ENCODE measurements at places on chromosomes 12 and 14.

DNA sequence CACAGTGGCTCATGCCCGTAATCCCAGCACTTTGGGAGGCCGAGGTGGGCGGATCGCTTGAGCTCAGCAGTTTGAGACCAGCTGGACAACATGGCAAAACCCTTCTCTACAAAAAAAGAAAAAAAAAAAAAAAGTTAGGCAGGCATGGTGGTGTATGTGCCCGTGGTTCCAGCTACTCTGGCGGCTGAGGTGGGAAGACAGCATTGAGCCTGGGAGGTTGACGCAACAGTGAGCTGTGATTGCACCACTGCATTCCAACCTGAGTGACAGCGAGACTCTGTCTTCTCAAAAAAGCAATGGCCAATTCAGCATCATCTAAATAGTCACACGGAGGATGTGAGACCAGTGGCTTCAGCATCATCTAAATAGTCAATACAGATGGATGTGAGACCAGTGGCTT, 10.4 kb upstream of the SAMD4A start:
- DNase-seq = no peak

- no peak for DNase-seq
Measured at GRCh38 chr12:94074216-94074979, 74.0 kb upstream of the PLXNC1 start.

GRCh38 chr14:61262082-61262481, 19.1 kb downstream of the TMEM30B start:
- no peak for DNase-seq

- DNase-seq = no peak
Measured at GRCh38 chr12:31773867-31774266, 45.0 kb upstream of the AMN1 start.

- DNase-seq = no peak
Measured at GRCh38 chr14:50116966-50117365, 594 bp upstream of the VCPKMT start.

DNA sequence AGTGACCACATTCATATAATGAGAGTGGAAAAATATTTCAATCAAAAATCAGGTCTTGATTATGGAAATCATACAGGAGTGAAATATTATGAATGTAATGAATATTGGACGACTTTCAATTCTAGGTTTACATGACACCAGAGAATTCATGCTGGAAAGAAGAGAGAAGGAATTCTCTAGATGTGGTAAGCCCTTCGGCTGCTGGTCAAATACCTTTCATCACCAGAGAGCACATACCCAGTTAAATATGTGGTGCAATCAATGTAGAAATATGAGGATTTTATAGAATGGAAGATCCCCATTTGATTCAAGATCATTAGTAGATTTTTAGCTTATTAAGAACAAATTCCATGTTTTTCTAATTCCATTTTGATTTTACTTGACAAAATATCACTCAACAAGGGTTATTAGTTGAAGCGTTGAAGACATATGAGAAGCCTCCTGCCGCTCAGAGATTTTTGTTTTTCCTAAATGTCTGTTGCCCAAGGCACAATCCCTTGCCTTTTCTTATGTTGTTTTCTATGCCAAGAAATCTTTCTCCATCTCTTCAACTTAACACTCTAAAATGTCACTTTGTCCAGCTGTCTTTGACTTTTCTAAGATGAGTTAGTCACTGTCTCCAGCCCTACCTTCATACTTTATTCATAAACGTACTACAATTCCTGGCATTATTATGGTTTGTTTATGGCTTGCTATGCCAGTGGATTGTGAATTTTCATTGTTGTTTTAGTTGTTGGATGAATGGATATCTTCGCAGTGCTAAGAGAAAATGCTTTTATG, 72.8 kb upstream of the ZDHHC17 start:
- DNase-seq = no peak

GRCh38 chr14:71711619-71712018, 220.6 kb upstream of the RGS6 start:
- no peak for DNase-seq

- no peak for DNase-seq
Measured at GRCh38 chr14:68363843-68364767, 428.8 kb downstream of the ZFP36L1 start.

DNA sequence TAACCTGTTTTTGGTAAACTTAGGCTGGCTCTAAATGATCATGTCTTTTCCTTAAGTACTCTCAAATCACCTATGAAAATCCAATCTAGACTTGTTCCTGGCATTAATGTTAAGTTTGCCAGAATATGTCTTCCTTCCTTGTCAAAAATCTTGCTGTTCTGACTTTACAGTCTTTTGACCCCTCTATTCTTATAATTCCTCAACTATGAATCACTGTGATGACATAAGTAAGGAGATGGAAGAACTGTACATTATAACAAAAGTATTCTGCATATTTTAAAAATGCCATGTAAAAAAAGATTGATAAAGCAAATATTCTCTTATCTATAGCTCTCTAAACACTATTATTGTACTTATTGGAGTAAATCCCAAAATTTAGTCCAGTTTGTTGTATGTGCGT, 51.4 kb upstream of the BAZ1A start:
- DNase-seq = no peak

GRCh38 chr14:72613975-72614319, 280.0 kb downstream of the DPF3 start:
- DNase-seq = no peak

- DNase-seq = no peak
Measured at GRCh38 chr14:61502459-61503093, 181.2 kb downstream of the PRKCH start.

- DNase-seq = no peak
Measured at GRCh38 chr12:80381121-80381520, 62.9 kb upstream of the PTPRQ start.
